ENCODE measurements at places on chromosomes 16 and 17.

- DNase-seq: no peak
Measured at GRCh38 chr16:12721841-12722421, 81.8 kb downstream of the CPPED1 start.

GRCh38 chr16:27199736-27200135 is 3.6 kb upstream of the KDM8 start:
- no peak for DNase-seq

DNA sequence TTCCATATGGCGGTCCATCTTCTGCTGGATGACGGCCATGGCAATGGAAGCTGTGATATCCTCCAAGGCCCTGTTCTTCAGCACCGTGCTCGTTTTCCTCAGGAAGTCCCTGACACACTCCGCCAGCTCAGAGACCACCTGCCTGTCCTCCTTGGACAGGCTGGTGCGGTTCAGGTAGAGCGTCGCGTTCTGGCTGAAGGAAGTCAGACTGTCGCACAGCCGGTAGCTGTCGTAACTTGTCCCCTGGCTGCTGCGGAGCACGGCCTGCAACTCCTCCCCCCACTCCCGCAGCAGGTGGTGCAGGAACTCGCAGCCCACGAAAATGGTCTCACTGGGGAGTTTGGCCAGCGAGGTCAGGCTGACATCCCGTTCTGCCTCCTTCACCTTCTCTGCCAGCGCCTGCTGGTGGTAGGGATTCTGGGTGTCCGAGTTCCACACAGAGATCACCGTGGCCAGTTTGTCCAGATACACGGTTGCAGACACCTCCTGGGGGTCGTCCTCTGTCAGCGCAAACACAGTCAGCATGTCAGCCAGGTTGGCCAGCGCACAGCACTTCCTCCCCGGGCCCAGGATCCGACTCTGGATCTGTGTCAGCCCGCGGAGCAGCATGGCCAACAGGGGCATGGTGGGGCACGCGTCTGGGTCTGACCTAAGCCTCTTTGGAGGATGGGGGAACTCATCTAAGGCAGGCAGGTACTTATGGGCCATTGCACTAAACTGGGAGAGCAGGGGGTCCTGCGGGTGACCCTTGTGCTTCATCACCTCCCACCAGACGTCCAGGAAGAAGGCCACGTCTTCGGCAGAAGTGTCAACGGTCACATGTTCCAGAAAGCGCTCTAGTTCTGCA is 5.1 kb downstream of the GEMIN4 start:
- DNase-seq: no peak

- no peak for DNase-seq
Measured at GRCh38 chr16:88019821-88020515, 68.7 kb downstream of the BANP start.

- DNase-seq: no peak
Measured at GRCh38 chr17:18889658-18890057, 31.7 kb downstream of the PRPSAP2 start.

GRCh38 chr17:69949973-69950695 is 124.9 kb upstream of the KCNJ16 start:
- no peak for DNase-seq

DNA sequence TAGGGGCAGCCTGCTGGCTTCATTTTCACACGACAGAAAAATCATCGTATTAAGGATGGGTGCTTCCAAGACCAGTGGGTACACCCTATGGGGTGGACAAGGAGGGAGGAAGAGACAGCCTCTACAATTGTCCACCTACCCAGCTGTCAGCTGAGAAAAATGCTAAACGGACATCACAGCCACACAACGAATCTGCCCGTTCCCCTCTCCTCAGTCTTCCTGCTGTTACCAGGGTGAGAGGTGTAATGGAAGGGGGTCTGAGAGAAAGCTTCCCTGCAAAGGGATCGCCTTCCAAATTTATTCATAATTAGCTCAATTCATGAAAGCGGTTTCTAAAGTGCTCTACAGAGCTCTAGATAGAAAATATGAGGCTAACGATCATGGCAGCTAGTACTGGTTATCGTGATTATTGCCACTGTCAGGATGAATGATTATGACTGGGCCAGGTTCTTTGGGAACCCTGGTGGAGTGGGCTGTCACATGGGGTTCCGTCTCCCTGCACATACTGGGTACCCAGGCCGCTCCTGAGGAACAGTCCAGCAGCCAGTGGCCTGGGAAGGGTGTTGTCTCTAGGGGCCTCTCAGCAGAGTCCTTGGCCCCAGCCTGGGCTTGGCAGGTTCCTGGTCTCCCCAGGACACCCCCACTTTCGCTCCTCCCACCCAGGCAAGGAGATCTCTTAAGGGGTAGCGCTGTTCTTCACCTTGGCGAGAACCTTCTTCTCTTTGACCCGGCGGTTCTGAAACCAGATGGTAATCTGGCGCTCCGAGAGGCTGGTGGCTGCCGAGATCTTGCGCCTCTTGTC is 2.2 kb downstream of the HOXB13 start:
- DNase-seq: no peak
